Ammon's horn (tissue), 1 donor: ENCODE measurements at places on chromosomes 11 and 22.

GRCh38 chr11:113884361-113884836 lies 9.0 kb upstream of the USP28 start:
- no peak for DNase-seq

DNA sequence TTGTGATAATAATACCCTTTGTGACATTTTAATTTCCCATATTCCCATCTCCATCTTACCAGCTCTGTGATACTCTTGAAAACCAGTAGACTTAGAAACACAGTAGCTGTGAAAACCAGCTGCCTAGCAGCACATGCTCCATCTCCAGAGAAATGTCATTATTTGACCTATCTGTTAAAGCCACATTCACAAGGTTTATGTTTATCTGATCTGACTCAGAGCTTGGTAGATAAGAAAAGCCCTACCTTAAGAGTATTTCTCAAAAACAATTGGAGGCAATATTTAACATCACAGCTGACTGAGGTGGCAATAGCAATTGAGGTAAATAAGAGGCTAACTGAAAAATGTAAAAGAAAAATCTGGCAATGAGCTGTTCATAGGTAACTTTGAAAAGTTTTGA lies 8.1 kb upstream of the ANO3 start:
- DNase-seq, result no peak

DNA sequence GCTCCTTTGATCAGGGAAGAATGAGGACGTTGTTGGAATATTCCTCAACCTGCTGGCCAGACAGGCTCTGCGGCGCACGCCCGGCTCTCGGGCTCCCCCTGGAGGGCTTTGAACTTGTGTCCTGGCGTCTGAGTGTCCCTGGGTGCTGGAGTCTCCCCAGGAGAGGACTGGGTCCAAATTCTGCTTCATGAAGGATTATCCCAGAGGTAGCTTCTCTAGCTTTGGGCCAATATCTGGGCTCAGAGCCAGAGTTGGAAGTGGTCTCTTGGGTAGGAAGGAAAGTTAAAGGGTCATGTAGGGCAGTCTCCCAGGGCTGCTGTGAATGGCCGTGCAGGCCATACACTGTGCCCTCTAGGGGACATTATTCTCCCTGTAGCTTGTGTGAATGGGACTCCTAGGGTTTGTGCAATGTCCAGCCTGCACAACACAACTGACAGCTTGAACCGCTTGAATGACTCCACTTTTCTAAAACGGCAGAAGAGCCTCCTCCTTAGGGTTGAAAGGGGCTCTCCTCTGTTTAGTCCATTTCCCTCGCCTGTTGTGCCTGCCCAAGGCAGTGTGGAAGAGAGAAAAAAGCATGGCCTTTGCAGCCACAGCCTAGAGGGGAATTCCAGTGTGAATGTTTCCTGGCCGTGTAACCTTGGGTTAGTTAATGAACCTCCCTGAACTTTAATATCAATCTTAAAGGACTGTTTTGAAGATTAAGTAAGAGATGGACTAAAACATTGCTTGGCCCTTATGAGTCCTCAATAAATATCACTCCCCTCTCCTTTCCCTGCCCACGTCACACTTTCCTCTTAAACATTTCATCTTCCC lies 111.2 kb upstream of the THY1 start:
- DNase-seq, result peak; percentile 77

GRCh38 chr11:55697817-55698216 lies 35.8 kb downstream of the OR4C6 start:
- DNase-seq, result no peak

DNA sequence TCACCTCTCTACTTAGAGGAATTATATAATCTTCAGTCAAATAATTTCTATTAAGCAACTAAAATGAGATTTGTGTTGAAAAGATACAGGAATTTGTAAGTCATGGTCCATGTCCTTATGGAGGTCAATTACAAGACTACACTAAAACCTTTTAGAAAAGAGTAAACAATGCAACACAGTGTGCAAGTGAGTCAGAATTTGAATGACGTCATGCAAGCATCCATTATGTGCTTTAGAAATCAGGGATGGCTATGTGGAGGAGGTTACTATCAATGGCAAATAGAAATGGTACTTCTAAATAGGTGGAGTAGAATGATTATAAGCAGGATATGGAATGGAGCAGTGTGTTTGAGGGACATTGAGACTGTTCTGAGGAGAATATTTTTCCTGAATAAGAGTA lies 16.6 kb downstream of the OR10D3 start:
- no peak for DNase-seq

- DNase-seq, result no peak
Observed at GRCh38 chr22:32444068-32444467, 20.2 kb downstream of the BPIFC start.
